ENCODE measurements at places on chromosomes 6 and 20. TPM values are rescaled to one million over a fixed set of nuclear protein-coding genes. Genes with fewer than 3 reads are reported as not detected.

The OR2J3 gene
- total RNA-seq, result not detected

The HLA-DQB1 gene
- under 0.01 TPM for total RNA-seq

The DPPA5 gene
- not detected for total RNA-seq

The CLIC5 gene
- under 0.01 TPM for total RNA-seq

The ELOVL2 gene
- not detected for total RNA-seq

The WFDC2 gene
- not detected for total RNA-seq

The SRSF12 gene
- total RNA-seq, result under 0.01 TPM

The LSM2 gene
- total RNA-seq, result 29.5 TPM

The CD93 gene
- total RNA-seq, result 101 TPM

The SAMHD1 gene
- total RNA-seq, result 19.1 TPM

The HLA-DQA1 gene
- total RNA-seq, result not detected

The SLC26A8 gene
- not detected for total RNA-seq

The EDN1 gene
- 63.0 TPM for total RNA-seq

The KCNK15 gene
- not detected for total RNA-seq

The SUMO4 gene
- 1.0 TPM for total RNA-seq

The RIPK1 gene
- total RNA-seq, result 19.8 TPM

The BTN1A1 gene
- not detected for total RNA-seq

- DNase-seq, result no peak
Measured at GRCh38 chr20:59561614-59562277, 42.6 kb upstream of the PHACTR3 start.

GRCh38 chr6:109036574-109037294, 57.9 kb downstream of the SESN1 start:
- DNase-seq, result no peak

- DNase-seq, result peak; percentile 86
Measured at GRCh38 chr6:155174576-155175211, 89.1 kb upstream of the CLDN20 start.

DNA sequence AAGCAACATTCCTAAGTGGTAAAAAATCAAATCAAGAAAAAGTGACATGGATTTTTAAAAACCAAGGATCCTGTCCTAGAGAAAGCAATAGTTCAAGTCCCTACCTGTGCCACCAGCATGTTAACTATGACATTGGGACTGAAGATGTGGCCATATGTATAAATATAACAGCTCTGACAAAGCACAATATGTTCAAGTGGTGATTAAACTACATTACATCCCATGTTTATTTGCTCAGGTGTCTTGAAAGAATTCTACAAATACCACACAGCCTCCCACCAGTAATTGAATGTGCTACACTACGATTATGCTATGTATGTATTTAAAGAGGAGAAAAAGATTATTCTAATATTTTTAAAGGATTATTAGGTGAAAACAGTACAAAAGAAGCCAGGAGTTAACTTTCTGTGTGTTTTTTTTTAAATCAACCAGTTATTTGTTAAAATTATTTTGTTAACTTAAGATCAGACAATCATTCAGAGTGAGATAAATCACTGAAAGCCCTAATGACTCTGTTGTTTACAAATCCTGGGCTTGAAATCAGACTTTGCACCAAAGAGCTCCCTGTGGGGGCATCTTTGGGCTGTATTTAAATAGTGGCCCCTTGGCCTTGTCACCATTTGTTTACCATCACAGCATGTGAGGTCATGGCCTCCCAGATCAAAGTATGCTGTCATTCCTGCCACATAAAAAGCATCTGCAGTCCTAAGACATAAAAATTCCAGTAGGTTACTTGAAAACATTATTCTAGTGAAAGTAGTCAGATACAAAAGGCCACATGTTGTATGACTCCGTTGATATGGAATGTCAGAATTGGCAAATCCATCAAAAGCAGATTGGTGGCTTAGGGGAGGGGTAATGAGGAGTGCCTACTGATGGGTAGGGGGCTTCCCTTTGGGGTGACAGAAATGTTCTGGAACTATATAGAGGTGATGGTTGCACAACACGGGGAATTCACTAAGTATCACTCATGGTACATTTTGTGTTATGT, 17.1 kb downstream of the TTLL2 start:
- no peak for DNase-seq

DNA sequence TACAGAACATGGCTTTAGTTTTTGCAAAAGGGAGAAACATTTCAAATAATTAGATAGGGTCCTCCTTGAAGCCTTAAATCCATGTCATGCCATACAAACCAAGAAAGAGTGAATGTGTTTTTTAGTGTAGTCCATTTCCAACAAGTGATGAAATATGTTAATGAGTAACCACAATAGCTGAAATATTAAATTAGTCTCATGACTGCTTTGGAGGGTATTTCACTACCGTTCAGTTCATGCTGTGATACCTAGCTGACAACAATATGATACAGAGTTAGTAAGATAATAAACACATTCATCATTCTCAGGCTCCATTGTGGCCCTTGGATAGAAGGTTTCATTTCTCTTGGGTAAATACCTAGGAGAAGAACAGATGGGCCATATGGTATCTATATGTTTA, 5.8 kb upstream of the ID4 start:
- no peak for DNase-seq

DNA sequence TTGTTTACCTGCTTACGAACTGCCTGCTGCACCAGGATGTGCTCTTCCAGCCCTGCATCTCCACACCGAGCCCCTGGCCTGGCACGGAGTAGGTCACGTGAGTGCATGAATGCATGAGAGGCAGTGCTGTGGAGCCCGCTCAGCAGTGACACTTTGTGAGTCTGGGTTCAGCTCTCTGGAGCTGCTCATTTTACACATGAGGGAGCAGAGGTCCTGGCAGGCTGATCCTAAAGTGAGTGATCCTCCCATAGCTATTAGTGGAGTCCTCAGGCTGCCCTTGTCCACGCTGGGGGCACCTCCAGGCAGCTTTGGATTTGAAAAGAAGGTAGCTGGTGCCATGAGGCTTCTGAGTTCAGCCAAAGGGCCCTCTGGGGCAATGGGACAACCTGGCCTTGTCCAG, 64.2 kb downstream of the EDN3 start:
- DNase-seq, result no peak

GRCh38 chr6:5422321-5422915, 161.1 kb downstream of the FARS2 start:
- DNase-seq, result peak; percentile 47

GRCh38 chr6:42890311-42891198, 11.1 kb downstream of the RPL7L1 start:
- peak; percentile 92 for DNase-seq

GRCh38 chr20:51926670-51927305, 124.5 kb upstream of the SALL4 start:
- peak; percentile 98 for DNase-seq

DNA sequence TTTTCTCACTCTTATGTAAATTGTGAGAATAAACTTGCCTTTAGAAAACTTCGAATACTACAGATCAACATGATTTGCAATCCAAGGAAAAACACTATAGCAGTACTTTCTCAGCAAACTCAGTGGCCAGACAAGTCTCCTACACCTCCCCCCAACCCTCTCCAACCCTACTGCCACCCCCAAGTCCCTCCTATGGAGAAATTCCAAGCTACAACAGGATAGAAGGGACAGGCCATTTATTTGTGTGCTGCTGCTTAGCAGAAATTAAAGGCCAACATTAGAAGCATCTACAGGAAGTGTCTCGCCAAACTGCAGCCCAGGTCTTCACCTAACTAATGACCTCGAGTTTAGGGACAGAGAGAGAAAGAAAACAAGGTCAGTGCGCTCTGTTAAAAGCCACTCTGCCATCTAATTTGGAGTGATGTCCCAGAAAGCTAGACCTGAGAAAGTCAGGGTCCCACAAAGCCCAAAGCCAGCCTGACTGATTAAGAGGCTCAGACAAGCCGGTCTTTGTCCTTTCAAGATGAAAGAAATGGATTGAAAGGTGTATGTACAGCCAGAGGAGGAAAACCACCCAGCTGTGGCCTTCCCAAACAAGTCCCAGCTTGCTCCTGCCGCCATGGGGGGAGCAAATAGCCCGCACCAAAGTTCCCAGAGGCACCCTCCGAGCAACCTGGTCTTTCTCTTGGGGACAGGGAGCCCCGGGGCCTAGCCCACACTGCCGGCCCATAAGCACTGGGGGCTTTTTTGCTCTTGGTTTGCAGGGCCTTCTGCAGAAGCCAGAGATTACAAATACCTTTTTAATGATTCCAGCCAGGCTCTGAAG, 3.4 kb downstream of the BMP7 start:
- DNase-seq, result no peak

GRCh38 chr6:147131532-147132128, 72.6 kb upstream of the STXBP5 start:
- DNase-seq, result no peak

DNA sequence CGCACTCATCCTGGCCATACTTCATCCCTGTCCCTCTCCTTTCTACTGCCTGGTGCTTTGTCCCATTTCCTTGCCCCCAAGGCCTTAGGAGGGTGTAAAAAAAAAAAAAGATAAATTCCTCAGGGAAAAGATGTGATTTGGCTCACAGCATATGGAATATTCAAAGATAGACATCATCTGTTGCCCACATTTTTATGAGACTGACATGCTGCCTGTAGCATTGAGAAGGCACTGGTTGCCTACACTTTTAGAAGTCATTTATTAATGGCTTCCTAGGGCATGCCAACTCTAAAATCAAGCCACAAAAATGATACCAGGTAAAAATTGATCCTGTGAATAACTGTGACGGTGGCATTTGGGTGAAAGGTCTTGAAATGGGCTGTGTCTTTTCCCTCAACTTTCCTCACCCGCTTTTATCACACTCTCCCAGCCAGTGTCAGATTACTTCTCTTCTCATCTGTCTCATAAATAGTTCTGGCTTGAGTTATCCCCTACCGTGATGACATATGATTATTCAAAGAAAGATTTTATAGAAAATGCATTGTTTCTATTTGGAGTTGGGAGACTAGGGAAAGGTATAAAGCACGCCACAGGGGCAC, 139.4 kb downstream of the CARMIL1 start:
- no peak for DNase-seq

DNA sequence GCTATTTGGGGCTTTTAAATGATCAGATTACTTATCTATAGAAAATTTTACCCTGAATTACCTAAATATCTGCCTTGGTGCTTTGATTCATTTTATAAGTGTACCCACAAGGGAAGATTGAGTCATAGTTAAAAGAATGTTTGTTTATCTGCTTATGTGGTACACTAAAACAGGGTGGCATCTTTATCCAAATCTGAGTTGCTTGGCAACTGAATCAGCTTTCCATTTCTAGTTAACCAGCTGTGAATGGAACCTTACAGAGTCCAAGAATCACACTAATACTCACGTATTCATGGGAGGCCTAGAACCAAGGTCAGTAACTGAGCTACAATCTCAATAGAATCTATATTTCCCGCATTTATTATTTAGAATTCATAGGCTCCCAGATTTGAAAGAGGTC, 44.0 kb upstream of the CAP2 start:
- no peak for DNase-seq

DNA sequence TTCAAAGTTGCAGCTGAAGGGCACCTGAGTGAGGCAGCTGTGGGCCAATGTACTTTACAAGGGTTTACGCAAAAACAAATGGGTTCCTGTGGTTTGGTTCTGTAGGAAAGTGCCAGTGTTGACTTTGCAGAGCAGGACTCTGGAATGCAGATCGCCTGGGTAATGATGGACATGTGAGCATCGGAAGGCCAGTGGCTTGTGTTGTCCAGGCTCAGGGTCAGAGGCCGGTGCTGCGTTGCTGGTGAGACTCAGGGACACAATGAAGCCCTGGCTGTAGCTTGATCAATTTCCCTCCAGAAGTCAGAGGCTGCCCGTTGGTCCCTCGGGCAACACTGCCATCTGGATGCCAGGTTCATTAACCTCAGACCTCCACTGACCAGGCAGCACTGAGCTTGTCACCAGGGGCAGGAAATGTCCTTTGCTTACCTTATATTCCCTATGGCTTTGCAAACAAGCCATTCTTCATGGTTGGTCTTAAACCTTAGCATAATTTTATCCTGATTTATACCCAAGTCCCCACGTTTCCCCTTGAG, 753.4 kb downstream of the QKI start:
- DNase-seq, result no peak

DNA sequence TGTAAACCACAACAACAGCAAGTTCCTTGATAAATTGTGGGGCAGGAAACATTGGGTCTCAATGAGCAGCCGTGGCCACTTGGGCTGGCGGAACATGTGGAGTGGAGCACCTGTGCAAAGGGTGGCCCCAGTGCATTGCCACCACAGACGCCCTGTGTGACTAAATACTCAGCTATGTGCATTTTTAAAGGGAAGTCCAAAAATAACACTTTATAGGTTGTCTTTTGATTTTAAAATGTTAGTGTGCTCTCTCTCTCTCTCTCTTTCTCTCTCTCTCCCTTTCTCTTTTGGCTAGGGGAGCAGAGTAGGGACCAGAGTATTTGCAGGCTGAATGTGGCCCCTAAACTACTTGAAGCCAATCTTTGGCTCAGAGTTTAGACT, 236.3 kb downstream of the BCAS1 start:
- DNase-seq, result no peak

GRCh38 chr20:40954521-40955165, 74.0 kb upstream of the TOP1 start:
- no peak for DNase-seq

- DNase-seq, result no peak
Measured at GRCh38 chr20:14219801-14220461, 117.5 kb downstream of the FLRT3 start.

GRCh38 chr6:125346926-125347563, 45.3 kb upstream of the HDDC2 start:
- DNase-seq, result no peak

DNA sequence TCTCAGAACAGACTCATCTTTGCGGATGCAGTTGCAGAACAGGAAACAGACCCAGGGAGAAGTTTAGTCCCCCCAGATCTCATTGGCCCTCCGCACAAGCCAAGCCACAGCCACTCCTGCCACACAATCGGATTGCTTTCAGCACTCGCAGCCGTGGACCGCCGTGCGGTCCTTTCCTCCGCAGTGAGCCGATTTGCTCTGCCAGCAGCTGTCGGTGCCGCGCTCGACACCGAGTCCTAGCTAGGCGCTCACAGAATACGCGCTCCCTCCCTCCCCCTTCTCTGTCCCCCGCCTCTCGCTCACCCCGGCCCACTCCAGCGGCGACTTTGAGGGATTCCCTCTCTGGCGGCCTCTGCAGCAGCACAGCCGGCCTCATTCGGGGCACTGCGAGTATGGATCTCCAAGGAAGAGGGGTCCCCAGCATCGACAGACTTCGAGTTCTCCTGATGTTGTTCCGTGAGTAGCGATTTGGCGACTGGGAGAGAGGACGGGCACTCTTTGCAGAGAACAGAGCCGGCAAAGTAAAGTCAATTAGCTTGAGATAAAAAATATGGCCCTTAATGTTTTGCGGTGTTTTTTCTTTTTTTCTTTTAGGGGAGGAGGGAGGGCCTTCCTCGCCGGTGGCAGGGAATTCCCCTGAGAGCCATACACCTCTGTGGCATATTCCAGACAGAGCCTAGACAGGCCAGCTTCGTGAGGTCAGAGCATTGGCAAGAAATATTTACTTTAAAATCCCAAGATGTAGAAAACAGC, at the start of gene LAMP5:
LAMP5 (plus strand) TSS at position 130 of the 753 bp plus-strand sequence; CDS start at position 393, 263 bp downstream.
- DNase-seq, result no peak

- no peak for DNase-seq
Measured at GRCh38 chr6:148893481-148893880, 146.7 kb downstream of the UST start.
